Cardiac muscle cell (in vitro differentiated cells and primary cell): ENCODE measurements at places on chromosomes 7 and 10.

DNA sequence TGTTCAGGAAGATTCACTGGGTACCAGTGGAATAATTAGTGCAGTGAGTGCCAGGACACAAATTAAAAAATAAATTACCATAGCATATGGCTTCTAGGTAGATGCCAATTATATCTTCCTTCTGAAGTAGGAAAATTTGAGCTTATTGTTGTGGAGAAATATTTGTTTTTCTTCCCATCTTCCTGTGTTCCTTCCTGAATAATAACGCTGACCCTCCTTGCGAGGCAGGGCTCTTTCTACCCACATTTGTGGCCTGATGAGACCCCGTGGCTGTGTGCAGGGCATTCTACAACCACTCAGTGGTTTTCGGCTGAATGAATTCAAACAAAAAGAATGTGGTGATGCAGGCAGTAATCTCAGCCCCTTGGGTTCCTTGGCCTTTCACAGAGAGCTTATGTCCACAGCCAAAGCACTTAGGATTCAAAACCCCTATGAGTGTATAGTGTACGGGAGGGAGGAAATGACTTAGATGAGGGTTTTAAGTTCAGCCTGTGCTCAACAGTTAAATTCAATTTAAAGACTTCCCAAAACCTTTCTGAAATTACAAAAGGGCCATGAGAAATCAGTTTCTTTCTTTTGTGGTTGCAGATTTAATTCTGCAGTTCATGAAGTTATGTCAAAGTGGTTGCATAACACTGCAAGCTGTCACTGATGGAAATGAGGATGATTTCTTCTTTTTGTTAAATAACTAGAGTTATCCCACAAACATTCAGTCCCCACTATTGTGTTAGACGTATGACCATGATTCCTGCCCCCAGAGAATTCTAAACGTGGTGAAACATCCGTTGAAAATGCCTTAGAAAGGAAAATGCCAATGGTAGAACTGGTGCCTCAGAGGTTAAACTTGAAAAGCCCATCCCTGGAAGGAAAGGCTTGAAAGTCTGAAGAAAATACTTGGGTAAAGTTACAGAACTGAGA, 255.3 kb downstream of the FZD1 start:
- DNase-seq: peak; percentile 51

- DNase-seq: peak; percentile 72
Observed at GRCh38 chr10:30591249-30591670, 38.3 kb downstream of the LYZL2 start.

- no peak for DNase-seq
Observed at GRCh38 chr7:55527307-55527706, 45.0 kb downstream of the VOPP1 start.

DNA sequence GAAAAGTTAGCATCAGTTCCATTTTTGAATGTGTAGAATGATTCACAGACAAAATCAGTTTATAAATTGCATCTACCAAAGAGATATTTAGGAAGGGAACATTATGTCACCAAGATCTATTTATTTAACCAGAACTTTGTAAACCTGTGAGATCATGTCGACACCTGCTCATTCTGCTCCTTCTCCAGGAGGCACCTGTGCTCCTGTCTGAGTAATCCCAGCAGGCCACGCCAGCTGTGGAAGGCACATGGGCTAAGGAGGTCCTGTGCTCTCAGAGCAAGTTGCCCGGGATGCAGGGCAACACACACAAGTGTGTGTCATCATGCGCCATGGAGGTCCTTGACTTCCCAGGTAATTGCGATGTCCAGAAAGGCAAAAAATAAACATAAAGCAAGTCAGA, 45.5 kb upstream of the ADARB2 start:
- DNase-seq: no peak

DNA sequence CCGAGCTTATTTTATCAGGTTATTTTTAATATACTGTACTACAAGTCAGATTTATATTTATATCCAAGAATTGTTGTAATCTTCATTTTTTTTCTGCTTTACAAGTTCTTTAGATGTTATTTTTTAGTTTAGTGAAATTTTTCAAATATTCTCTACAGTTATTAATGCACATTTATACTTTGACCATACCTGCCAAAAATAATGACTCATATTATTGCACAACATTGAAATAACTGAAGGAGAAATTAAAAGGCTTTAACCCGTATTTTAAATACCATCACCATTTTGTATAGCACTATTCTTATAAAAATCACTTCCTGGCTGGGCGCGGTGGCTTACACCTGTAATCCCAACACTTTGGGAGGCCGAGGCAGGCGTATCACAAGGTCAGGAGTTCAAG, 278.5 kb downstream of the BICC1 start:
- peak; percentile 65 for DNase-seq

- DNase-seq: no peak
Observed at GRCh38 chr7:149725426-149725821, 48.0 kb downstream of the ZNF467 start.

GRCh38 chr10:17850501-17850900, 41.4 kb downstream of the MRC1 start:
- DNase-seq: no peak

DNA sequence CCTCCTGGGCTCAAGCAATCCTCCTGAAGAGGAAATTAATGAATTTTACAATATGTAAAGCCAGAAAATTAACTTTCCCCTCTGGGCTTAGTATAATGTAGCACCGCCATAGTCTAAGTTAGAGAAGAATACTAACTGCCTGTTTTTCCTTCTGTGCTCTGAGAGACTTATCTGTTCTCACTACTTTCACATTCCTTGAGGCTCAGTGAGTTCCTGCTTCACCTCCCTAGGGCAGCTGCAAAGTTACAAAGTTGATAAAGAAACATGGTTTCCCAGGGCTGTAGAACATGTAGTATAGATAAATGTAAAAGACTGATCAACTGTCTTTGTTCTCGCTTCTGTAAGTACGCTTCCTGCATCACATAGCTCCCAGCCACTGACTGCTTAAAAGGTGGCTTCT, 16.0 kb upstream of the OLAH start:
- DNase-seq: peak; percentile 12

GRCh38 chr7:8433477-8434289, at the start of gene NXPH1:
Gene NXPH1, plus strand, starts transcription at chr7:8433609.
- DNase-seq: peak; percentile 4

GRCh38 chr10:90652519-90652918, 205.3 kb downstream of the HTR7 start:
- peak; percentile 9 for DNase-seq

- DNase-seq: no peak
Observed at GRCh38 chr10:16519250-16519907, 2.3 kb downstream of the C1QL3 start.

DNA sequence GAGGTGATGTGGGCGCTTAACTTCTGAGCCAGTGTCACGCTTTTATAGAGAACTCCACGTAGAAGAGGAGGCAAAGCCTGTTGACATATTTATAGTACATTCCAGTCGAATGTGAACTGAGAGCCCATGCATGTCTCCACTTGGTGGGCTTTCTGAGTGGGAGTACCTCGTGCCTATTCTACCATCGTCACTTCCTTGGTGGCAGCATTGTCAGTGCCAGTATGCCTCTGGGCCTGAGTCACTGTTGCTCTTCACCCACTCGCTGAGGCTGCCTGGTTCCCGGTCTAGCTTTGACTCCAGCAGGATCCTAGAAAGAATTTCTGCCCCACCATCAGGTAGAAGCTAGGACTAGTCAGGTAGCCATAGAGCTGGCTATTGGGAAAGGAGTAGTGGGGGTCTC, 30.0 kb upstream of the CDH23 start:
- no peak for DNase-seq

- DNase-seq: no peak
Observed at GRCh38 chr7:144671429-144671828, 164.4 kb downstream of the TPK1 start.

- DNase-seq: no peak
Observed at GRCh38 chr10:87750817-87751216, 67.2 kb downstream of the ATAD1 start.

GRCh38 chr10:46053534-46054434, 7.7 kb upstream of the MSMB start:
- DNase-seq: no peak

- DNase-seq: no peak
Observed at GRCh38 chr10:78772986-78773530, 295.7 kb upstream of the ZMIZ1 start.

GRCh38 chr10:50347394-50347802, 96.1 kb upstream of the ASAH2 start:
- DNase-seq: no peak

GRCh38 chr7:81788246-81788645, 18.4 kb upstream of the HGF start:
- DNase-seq: no peak

GRCh38 chr10:132207536-132208461, 21.1 kb downstream of the DPYSL4 start:
- no peak for DNase-seq

DNA sequence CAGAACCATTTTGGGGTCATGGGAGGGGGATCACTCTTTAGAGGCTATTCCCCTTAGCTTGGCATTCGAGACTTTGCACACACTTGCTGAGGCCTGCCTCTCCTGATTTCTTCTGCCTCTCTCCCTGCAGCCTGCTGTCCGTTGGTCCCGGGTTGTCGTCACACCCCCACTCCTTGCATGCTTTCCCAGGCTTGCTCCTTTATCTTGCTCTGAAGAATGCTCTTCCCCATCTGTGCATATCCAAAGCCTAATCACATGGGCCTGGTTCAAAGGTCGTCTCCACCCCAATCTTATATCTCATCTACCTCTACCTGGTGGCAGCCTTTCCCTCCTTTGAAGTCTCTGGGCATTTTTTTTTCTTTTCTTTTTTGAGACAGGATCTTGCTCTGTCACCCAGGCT, 24.3 kb upstream of the EMX2 start:
- DNase-seq: no peak

- no peak for DNase-seq
Observed at GRCh38 chr7:136030867-136031318, 53.7 kb upstream of the MTPN start.

GRCh38 chr7:42440951-42441350, 203.9 kb upstream of the GLI3 start:
- DNase-seq: no peak

GRCh38 chr10:16857419-16857818, 40.2 kb upstream of the RSU1 start:
- DNase-seq: no peak

GRCh38 chr7:32257621-32258020, 187.4 kb upstream of the PDE1C start:
- DNase-seq: no peak

DNA sequence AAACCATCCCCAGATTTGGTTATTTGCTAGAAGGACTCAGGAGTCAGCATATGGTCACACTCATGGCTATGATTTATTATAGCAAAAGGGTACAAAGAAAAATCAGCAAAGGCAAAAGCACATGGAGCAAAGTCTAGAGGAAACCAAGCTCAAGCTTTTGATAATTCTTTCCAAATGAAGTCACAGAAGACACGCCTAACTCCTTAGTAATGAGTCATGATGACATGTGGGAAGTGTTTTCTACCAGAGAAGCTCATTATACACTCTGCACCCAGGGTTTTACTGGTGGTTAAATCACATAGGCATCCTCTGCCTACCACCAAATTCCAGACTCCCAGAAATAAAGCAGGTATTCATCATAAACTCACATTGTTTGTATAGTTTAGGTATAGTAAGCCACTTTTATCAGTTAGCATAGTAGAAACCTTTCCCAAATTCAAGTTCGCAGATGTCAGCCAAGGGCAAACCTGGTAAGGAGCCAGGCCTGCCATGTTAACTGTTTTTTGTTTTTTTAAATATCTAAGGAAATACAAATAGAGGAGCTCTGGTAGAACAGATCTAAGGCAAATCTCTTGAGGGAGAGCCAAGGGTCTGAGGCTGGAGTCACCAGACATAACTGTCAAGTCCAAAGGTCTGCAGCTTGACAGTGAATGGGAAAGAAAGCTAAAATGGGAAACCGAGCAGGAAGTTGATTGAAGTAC, 15.4 kb upstream of the HIBADH start:
- no peak for DNase-seq

- no peak for DNase-seq
Observed at GRCh38 chr10:127804696-127805095, 67.7 kb downstream of the FOXI2 start.

- DNase-seq: no peak
Observed at GRCh38 chr10:125283191-125283835, 123.0 kb upstream of the CTBP2 start.

DNA sequence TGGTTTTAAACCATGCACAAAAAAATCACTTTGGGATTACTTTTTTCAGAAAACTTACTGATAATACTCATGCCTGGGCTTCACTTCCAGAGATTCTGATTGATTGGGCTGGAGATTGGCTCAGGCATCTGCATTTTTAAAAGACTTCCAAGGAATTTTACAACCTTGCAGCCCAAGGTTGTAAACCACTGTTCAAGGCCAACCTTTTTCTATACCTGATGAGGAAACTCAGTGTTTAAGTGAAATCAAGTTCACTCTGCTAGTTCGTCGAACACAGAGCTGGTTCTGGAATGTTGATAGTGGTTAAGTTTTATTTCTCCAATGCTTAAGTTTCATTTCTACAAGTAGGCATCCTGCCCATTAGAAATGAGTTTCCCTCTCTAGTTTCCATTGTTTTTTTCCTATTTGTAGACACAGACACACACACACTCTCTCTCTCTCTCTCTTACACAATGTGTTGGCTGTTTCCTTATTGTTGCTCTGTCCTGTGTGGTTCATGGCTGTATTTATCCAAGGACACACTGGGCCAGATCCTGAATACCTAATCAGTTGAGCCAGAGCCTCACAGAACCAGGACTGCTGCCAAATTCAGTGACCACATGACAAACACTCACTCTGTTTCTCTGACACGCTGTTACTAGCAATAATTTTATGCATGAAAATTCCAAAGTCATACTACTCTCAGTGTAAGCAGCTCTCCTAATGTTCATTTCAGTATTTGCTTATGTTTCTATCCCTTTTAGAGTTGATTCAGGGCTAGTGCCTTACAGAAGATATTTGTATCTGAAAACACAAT, 3.7 kb upstream of the IFIT1B start:
- peak; percentile 96 for DNase-seq

GRCh38 chr10:51733057-51733456, 33.7 kb upstream of the CSTF2T start:
- DNase-seq: no peak

DNA sequence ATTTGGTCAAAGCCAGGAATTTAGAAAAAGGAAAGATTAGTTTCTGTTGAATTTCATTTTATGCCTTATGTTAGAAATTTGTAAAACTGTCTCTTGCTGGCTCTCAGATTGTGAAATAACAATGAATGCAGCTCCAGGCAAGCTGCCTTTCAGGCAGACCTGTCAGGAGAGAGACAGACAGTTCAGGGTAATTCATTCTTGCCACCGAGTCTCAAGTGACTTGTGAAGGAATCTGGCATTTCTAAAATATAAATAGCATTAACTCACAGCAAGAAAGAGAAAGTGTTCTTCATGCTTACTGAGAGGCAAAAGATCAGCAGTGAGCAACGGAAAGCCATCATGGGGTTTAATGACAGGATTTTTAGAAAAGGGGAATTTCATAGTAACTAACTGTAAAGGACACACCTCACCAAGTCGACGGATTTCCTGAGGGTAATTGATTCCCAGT, 442.3 kb upstream of the AKR1E2 start:
- peak; percentile 7 for DNase-seq
